Activated T-helper 17 cell treated with anti-CD3 and anti-CD28 coated beads, Interleukin-2, amount 50 U/mL, for 72 hours (primary cell): ENCODE measurements at places on chromosomes 7 and 10. TPM values are rescaled to one million over a fixed set of nuclear protein-coding genes. Genes with fewer than 3 reads are reported as not detected.

Gene MINDY4
- 1.4 TPM for total RNA-seq

Gene PIK3AP1
- 6.6 TPM for total RNA-seq

Gene COG5
- 36.3 TPM for total RNA-seq

Gene SERPINE1
- 4.5 TPM for total RNA-seq

Gene SEMA3D
- not detected for total RNA-seq

Gene GDF2
- total RNA-seq, result not detected

Gene VGF
- total RNA-seq, result 0.13 TPM

Gene ELN
- total RNA-seq, result not detected
